T-cell (primary cell): ENCODE measurements at places on chromosomes 7 and 10.

GRCh38 chr10:86594535-86594934 is 59.8 kb upstream of the OPN4 start:
- no peak overlapping the region for H3K27ac ChIP-seq
- H3K36me3 ChIP-seq: no peaks in the 10 kb centered on the region
- H3K27me3 ChIP-seq: peaks cover 1% of the 10 kb centered on the region
- no peak overlapping the region for H3K4me3 ChIP-seq
- no peaks in the 10 kb centered on the region for H3K4me1 ChIP-seq

DNA sequence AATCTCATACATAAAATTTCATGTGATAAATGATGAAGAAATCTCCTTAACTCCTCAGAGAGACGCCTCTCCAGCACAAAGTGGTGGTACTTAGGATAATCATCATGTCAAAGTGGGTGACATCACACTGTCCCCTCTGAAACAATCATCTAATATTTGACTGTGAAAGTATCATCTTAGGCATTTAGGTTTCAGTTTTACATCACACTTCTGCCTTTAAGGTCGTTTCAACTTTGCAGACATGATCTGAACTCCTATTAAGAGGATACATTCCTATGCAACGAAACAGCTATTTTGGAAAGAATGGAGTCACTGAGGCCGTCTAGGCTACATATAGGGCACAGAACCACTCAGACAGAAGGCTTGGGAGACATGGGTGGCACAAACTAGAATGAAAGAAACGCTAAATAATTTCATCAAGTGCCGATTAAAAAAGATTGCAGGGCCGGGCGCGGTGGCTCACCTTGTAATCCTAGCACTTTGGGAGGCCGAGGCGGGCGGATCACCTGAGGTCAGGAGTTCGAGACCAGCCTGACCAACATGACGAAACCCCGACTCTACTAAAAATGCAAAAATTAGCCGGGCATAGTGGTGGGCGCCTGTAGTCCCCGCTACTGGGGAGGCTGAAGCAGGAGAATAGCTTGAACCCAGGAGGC is 2.0 kb downstream of the VOPP1 start:
- H3K36me3 ChIP-seq: no peaks in the 10 kb centered on the region
- H3K27me3 ChIP-seq: no peaks in the 10 kb centered on the region
- H3K4me1 ChIP-seq: peaks cover 39% of the 10 kb centered on the region
- peak overlapping the region; percentile 62 for H3K27ac ChIP-seq
- no peak overlapping the region for H3K4me3 ChIP-seq
- DNase-seq: no peak

DNA sequence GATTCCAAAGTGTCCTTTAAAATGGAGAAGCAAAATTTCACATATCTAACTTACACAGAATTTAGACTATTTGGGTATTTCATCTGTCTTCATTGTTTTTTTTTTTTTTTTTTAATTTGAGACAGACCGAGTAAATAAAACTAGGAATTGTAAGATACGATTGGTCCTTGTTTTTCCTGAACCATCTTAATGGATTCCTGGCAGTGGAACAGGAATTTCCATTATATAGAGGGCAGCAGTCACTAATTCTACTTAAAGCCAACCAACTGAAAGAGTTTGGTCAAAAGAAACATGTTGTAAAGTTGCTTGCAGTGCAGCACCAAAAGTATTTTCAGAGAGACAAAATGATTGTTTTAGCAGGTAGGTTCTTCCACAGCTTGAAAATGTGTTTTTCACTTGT is 72.5 kb upstream of the HGF start:
- no peak overlapping the region for H3K27ac ChIP-seq
- no peaks in the 10 kb centered on the region for H3K36me3 ChIP-seq
- H3K4me1 ChIP-seq: no peaks in the 10 kb centered on the region
- no peaks in the 10 kb centered on the region for H3K27me3 ChIP-seq
- H3K4me3 ChIP-seq: no peak overlapping the region

GRCh38 chr7:130400120-130400572 is 19.9 kb downstream of the CPA1 start:
- H3K27ac ChIP-seq: no peak overlapping the region
- H3K4me1 ChIP-seq: peaks cover 4% of the 10 kb centered on the region
- no peak for DNase-seq
- no peak overlapping the region for H3K4me3 ChIP-seq
- H3K27me3 ChIP-seq: no peaks in the 10 kb centered on the region

GRCh38 chr7:80794631-80795573 is 123.9 kb downstream of the SEMA3C start:
- H3K36me3 ChIP-seq: no peaks in the 10 kb centered on the region
- H3K4me3 ChIP-seq: no peak overlapping the region
- no peaks in the 10 kb centered on the region for H3K27me3 ChIP-seq
- no peak for DNase-seq

DNA sequence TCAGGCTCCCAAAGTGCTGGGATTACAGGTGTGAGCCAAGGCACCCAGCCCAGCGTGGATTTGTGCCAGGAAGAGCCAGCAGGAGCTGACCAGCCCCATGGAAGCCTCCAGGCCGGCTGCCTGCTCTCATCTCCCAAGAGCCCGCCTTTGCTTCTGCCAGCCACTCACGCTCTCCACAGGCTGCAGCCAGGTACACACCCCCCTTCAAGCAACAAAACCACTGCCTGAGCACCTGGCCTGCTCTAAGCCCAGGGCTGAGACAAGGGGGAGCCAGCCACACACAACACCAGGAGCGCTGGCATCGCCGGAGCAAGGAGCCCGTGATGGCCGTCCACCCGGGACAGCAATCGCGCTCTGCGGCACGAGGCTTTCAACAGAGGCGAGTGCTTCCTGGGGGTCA is 34.5 kb downstream of the MAD1L1 start:
- H3K4me3 ChIP-seq: no peak overlapping the region
- H3K36me3 ChIP-seq: peaks cover 14% of the 10 kb centered on the region
- H3K4me1 ChIP-seq: no peaks in the 10 kb centered on the region

DNA sequence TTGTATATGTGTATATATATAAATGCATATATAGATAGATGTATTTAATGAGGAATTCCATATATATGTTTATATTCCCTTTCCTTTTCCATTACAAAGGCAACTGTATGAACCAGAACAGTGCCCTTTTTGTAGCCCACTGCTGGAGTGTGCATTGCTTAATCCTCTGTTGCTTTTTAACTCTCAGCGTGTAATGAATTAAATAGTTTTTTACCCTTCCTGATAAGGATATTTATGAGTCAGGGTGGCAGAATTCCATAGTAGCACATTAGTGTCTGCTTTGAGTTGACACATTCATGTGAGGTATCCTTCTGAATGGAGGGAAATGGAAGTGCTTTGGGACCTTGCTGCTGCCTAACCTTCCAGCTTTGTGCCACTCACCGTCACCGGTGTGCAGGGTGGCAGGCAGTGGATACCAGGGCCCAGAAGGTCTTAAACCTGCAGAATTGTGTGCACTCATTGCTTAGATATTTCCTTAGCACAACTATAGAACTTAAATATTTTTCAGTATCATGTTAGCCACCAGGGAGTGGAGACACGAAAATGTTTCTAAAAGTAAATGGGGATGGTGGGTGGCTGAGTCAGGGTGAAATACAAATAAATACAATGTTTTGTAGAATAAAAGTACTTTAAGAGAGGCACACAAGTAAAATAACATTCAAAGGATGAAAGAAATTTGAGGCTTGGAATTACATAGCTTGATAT is 117.9 kb downstream of the SND1 start:
- H3K27me3 ChIP-seq: no peaks in the 10 kb centered on the region
- no peak overlapping the region for H3K27ac ChIP-seq
- no peaks in the 10 kb centered on the region for H3K36me3 ChIP-seq
- no peak for DNase-seq
- no peak overlapping the region for H3K4me3 ChIP-seq
- peaks cover 6% of the 10 kb centered on the region for H3K4me1 ChIP-seq

DNA sequence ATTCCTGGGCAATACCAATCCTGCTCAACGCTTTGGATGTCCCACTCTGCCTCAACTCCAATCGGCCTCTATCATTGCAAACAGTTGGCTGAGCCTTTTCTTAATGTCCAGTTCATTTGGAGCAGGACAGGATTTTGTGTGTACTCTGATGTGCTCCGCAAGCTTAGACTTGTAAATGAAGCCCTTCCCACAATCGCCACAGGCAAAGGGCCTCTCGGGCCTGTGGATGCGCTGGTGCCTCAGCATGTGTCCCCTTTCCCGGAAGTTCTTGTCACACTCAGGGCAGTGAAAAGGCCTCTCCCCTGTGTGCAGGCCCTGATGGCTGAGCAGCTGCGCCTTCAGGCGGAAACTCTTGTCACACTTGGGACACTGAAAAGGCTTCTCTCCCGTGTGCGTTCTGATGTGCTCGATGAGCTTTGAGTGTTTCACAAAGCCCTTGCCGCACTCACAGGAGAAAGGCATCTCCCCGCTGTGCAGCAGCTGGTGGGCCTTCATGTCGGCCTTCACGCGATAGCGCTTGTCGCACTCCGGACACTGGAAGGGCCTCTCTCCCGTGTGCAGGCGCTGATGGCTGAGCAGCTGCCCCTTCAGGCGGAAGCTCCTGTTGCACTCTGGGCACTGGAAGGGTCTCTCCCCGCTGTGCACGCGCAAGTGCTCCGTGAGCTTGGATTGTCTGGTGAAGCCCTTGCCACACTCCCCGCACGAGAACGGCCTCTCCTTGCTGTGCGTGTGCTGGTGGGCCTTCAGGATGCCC is 20.0 kb downstream of the ZNF786 start:
- no peak overlapping the region for H3K27ac ChIP-seq
- H3K36me3 ChIP-seq: peaks cover 39% of the 10 kb centered on the region
- no peak for DNase-seq
- no peaks in the 10 kb centered on the region for H3K27me3 ChIP-seq

DNA sequence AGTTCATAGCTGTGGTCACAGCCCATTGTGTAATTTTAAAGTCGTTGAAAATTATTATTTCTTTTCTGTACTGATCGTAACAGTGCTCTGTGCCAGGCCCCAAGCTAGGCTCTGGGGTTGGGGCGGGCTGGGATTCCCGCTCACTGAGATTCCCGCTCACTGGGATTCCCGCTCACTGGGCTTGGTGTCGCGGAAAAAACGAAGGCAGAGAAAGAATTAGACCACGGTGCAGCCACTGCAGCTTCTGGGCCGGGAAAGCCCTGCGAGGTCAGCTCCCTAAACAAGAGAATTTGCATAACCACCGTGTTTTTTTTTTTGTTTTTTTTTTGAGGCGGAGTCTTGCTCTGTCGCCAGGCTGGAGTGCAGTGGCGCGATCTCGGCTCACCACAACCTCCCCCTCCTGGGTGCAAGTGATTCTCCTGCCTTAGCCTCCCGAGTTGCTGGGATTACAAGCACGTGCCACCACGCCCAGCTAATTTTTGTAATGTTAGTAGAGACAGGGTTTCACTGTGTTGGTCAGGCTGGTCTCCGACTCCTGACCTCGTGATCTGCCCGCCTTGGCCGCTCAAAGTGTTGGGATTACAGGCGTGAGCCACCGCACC is 31.2 kb downstream of the FOXK1 start:
- no peak overlapping the region for H3K27ac ChIP-seq
- no peak for DNase-seq
- H3K27me3 ChIP-seq: no peaks in the 10 kb centered on the region
- peaks cover 65% of the 10 kb centered on the region for H3K4me1 ChIP-seq
- H3K36me3 ChIP-seq: peaks cover 10% of the 10 kb centered on the region
- H3K4me3 ChIP-seq: no peak overlapping the region

- no peak overlapping the region for H3K4me3 ChIP-seq
- DNase-seq: no peak
- H3K36me3 ChIP-seq: no peaks in the 10 kb centered on the region
- no peaks in the 10 kb centered on the region for H3K4me1 ChIP-seq
- H3K27me3 ChIP-seq: no peaks in the 10 kb centered on the region
Observed at GRCh38 chr10:52119507-52119906, 194.6 kb upstream of the DKK1 start.

GRCh38 chr10:123187781-123188180 is 33.6 kb downstream of the BUB3 start:
- no peak for DNase-seq
- no peaks in the 10 kb centered on the region for H3K4me1 ChIP-seq
- H3K27me3 ChIP-seq: no peaks in the 10 kb centered on the region
- no peak overlapping the region for H3K4me3 ChIP-seq
- H3K27ac ChIP-seq: no peak overlapping the region

- peaks cover 33% of the 10 kb centered on the region for H3K27me3 ChIP-seq
- H3K36me3 ChIP-seq: no peaks in the 10 kb centered on the region
- H3K4me3 ChIP-seq: no peak overlapping the region
- no peak overlapping the region for H3K27ac ChIP-seq
- DNase-seq: no peak
- H3K4me1 ChIP-seq: no peaks in the 10 kb centered on the region
Observed at GRCh38 chr10:555682-556350, 133.7 kb downstream of the DIP2C start.

DNA sequence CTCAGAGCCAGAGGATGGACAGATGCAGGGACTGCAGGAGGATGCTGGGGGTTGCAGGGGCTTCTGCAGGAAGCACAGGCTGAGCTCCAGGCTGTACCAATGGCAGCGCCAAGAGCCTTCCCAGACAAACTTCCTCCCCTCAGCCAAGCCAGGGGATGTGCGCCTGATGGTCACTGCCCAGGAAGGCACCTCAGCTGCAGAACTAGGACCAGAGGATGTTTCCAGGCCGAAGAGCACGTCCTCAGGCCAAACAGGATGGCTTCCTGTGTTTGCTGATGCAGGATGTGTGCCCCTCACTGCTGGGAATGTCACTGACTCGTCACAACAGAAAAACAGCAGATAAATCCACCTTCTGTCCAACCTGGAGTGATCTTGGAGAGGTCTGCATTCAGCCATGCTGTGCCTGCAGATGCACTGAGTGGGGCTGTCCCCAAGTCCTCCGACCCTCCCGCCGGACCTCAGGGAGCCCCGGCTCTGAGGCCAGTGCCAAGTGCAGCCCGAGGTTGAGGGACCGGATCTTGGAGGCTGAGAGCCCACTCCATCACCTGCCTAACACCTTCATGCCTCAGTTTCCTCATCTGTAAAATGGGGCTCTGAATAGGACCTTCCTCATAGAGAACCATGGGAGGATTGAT is 152.5 kb upstream of the CHST15 start:
- no peak overlapping the region for H3K27ac ChIP-seq
- DNase-seq: no peak
- H3K4me1 ChIP-seq: no peaks in the 10 kb centered on the region
- H3K4me3 ChIP-seq: no peak overlapping the region
